Common myeloid progenitor, CD34-positive (primary cell): ENCODE measurements at places on chromosomes 12 and 14.
A peak's percentile ranks its signal among the peaks of the same experiment; 100 is the strongest.

- peak overlapping the region; percentile 26 for H3K27ac ChIP-seq
- H3K27me3 ChIP-seq = no peaks in the 10 kb centered on the region
- H3K4me3 ChIP-seq = no peak overlapping the region
- H3K36me3 ChIP-seq = peaks cover 15% of the 10 kb centered on the region
- H3K4me1 ChIP-seq = peaks cover 48% of the 10 kb centered on the region
Observed at GRCh38 chr14:95507174-95507573, 9.3 kb downstream of the SYNE3 start.

- peak overlapping the region; percentile 57 for H3K27ac ChIP-seq
- no peak for DNase-seq
- H3K36me3 ChIP-seq = peaks cover 49% of the 10 kb centered on the region
- no peaks in the 10 kb centered on the region for H3K27me3 ChIP-seq
- peaks cover 82% of the 10 kb centered on the region for H3K4me1 ChIP-seq
- H3K4me3 ChIP-seq = no peak overlapping the region
Observed at GRCh38 chr12:11753150-11753499, 103.7 kb downstream of the ETV6 start.

DNA sequence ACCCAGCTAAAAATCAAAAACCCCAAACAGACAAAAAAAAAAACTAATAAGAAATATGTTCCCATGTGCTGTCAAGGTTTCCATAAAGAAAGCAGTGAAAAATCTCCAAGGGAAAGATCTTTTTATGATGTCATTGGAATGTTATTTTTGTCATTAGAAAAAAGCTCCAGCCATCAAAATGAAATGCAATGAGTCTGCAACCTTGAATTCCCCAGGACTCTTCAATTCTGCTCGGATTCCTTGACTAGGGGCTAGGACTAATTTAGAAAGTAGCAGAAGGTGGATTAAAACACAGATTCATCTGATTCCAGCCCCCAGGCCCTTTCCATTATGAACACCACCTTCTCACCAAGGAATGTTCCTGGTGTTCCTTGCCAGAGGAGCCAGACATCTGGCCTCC lies 6.0 kb upstream of the PCNX1 start:
- H3K4me1 ChIP-seq = no peaks in the 10 kb centered on the region
- no peaks in the 10 kb centered on the region for H3K36me3 ChIP-seq
- H3K27me3 ChIP-seq = no peaks in the 10 kb centered on the region
- DNase-seq = no peak
- H3K4me3 ChIP-seq = no peak overlapping the region

DNA sequence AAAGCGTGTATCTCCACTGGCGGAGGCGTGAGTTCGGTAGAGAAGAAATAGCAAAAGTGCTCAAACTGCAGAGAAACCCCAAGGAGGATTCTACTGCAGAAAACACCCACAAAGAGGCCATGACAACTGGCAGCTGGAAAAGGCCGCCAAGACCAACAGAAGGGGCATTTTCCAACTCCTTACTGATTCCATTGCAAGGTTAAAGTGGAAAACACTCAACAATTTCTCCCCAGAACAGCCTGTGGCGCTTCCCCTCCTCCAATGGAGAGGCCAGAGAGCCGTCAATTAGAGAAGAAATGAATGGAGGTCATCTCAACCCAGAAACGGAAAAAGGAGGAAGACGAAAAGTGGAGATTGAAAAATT lies 618 bp upstream of the ANKRD52 start:
- peak overlapping the region; percentile 86 for H3K4me3 ChIP-seq
- peak overlapping the region; percentile 33 for H3K27ac ChIP-seq
- H3K36me3 ChIP-seq = peaks cover 10% of the 10 kb centered on the region

DNA sequence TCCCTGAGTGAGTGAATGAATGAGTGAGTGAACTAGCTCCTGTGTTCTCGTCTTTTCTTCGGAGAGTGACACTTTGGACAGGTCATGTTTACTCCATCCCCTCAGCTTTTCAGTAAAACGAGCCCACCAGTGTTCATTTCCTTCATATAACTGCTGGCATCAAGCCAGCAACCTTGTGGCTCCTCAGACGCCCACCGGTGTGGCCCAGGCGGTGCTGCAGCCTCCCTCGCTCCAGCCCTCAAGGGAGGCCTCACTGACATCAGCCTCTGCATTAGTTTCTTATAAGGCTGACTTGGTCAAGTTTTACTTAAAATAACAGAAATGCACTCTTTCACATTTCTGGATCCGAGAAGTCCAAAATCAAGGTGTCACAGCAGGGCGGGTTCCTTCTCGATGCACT lies 188.0 kb downstream of the ZFP36L1 start:
- H3K27ac ChIP-seq = no peak overlapping the region
- DNase-seq = no peak
- no peaks in the 10 kb centered on the region for H3K27me3 ChIP-seq
- H3K4me3 ChIP-seq = no peak overlapping the region
- H3K4me1 ChIP-seq = peaks cover 33% of the 10 kb centered on the region
- H3K36me3 ChIP-seq = no peaks in the 10 kb centered on the region

DNA sequence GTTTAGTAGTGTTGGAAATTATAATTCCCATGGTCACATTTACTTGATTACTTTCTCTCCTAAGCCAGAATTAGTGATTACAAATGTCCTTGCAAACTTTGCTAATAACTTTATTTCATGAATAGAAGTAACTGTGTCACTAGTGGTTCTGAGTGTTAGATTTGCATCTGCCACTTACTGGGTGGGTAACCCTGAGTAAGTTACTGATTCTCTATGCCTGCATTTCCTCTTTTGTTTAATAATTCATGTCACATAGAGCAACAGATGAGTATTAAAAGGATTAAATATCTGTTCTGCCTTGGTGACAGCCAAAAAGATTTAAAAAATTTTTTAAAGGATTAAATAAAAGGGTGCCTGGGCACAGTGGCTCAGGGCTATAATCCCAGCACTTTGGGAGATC lies 78.6 kb downstream of the BHLHE41 start:
- no peaks in the 10 kb centered on the region for H3K4me1 ChIP-seq
- no peak overlapping the region for H3K27ac ChIP-seq
- no peak for DNase-seq
- H3K27me3 ChIP-seq = no peaks in the 10 kb centered on the region
- no peaks in the 10 kb centered on the region for H3K36me3 ChIP-seq
- H3K4me3 ChIP-seq = no peak overlapping the region
